ENCODE measurements at places on chromosomes 11 and 22.

- no peak for DNase-seq
Observed at GRCh38 chr11:36605221-36606216, 7.5 kb upstream of the RAG2 start.

GRCh38 chr11:19777039-19777376 lies 64.4 kb downstream of the NAV2 start:
- DNase-seq, result no peak

DNA sequence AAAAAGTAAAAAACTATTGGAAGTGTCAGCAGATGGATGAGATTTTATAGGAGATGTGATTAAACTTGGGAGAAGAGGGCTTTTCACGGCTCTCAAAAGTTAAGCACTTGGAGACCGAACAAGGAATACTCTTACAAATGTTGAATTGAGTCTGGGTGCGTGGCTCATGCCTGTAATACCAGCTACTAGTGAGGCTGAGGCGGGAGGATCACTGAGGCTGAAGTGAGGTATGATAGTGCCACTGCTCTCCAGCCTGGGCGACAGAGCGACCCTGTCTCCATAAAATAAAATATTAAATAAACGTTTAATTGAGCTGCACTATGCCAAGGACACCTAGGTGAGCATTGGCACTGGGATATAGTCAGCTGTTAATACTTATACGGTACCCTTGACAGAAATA lies 1.9 kb downstream of the CEP57 start:
- DNase-seq, result no peak

- no peak for DNase-seq
Observed at GRCh38 chr11:36271794-36272407, 17.3 kb downstream of the COMMD9 start.

DNA sequence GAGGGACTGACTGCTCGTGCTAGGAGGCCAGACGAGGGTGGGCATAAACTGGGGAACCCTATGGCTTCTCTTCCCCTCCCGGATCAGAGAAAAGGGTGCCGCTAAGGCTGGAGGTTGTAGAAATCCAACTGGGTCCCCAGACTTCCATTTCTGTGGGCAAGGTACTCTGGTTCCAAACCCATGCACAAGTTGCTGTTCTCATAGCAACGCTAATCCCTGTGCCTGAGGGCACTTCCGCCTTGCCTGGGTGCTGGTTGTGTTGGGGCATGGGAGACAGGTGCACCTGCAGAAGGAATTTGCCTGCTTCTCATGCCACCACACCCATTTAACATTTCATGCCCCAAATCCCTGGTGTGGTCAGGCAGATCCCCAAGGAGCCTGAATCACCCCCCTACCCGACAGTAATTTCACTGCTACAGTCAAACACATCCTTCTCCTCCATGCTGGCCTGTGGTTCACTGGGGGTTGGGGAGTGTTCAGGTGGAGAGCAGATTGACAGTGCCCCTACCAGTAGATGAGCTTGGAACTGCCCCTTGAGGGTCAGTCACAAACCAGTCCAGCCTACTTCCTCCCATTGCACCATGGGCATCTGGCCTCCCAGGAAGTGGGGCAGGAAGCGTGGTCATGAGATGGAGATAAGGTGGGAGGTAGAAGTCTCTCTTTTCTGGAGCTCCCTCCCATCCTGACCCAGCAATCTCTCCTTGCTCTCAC lies 1.2 kb downstream of the C2CD2L start:
- no peak for DNase-seq

DNA sequence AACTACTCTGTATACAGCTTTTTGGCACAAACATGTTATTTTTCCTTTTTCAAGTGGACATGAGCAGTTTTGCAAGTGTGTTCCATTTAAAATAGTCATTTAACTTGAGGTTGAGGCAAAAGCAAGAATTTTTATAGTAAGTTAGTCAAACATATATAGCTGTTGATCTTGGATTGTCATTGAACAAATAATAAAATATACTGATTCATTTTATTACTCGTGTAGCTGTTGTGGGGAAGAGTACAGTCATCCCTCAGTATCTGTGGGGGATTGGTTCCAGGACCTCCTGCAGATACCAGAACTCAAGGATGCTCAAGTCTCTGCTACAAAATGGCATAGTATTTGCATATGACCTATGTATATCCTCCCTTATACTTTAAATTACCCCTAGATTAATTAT lies 45.3 kb downstream of the EXT2 start:
- no peak for DNase-seq

GRCh38 chr11:28878025-28878424 lies 769.8 kb downstream of the METTL15 start:
- DNase-seq, result peak; percentile 32

- no peak for DNase-seq
Observed at GRCh38 chr11:107598225-107599139, 7.5 kb downstream of the ELMOD1 start.

DNA sequence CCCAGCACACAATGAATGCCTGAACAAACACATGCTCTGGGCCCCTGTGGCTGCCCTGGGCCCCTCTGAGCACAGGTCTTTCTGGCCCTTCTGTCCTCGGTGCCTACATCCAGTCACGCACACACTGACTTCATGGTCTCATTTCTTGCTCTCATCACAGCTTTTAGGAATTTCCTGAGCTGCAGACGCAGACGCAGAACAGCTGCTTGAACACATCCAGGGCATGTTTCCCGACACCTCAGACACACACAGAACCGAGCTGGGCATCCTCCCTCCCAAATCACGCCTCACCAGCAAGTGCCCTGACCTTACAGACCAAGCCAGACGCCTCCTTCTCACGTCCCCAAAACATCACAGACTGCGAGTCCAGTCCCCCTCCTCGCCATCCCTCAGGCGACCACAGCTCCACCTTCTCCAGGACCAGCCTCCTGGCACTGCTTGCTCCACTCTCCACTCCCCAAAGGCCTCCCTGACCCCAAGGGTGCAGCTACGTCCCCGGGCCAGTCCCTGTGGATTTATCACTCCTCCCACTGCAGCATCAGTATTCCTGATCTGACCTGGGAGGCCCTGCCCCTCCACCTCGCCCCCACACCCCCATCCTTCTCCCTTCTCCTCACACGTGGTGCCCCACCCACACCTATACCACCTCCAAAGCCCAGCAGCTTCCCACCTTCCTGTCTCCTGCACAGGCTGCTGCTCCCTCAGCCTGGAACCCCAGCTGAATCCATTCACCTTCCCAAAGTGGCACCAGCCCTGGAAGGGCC lies 12.9 kb downstream of the SIRT3 start:
- DNase-seq, result no peak

DNA sequence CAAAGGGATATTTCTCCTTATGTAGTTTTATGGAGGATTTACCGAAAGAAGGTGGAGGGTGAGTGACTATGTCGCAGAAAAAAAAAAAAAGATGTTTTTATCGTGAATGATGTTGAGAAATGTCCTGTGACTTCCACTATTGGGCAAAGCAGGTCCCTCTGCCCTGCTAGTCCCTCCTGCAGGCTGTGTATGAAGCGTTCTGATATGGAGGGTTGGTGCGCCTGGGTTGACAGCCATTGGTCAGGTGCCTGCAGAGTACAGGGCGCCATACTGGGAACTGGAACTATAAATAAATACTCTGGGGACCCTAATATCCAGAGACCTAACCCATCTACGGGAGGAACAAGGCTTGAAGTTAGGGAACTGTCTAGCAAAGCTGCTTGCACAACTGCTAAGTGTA lies 1.5 kb downstream of the IL17RA start:
- DNase-seq, result no peak

- no peak for DNase-seq
Observed at GRCh38 chr11:122393209-122393860, 262.2 kb upstream of the UBASH3B start.

GRCh38 chr11:72091292-72091691 lies 10.6 kb downstream of the LRRC51 start:
- peak; percentile 57 for DNase-seq

DNA sequence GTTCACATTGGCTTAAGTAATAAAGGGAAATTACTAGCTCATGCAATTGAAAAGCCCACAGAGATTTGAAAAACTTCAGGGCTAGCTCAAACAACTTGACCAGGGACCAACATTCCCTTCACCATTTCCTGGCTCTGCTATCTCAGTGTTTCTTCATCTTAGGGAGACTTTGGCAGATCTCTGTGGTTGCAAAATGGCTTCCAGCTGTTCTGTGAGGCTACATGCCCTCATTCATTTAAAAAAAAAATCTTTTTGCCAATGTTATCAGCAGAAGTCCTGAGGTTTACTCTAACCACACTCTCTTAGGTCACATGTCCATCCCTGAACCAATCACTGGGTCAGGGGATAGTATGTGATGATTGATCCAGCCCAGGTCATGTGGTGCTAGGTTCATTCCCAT lies 13.9 kb upstream of the RASSF10 start:
- DNase-seq, result peak; percentile 86

DNA sequence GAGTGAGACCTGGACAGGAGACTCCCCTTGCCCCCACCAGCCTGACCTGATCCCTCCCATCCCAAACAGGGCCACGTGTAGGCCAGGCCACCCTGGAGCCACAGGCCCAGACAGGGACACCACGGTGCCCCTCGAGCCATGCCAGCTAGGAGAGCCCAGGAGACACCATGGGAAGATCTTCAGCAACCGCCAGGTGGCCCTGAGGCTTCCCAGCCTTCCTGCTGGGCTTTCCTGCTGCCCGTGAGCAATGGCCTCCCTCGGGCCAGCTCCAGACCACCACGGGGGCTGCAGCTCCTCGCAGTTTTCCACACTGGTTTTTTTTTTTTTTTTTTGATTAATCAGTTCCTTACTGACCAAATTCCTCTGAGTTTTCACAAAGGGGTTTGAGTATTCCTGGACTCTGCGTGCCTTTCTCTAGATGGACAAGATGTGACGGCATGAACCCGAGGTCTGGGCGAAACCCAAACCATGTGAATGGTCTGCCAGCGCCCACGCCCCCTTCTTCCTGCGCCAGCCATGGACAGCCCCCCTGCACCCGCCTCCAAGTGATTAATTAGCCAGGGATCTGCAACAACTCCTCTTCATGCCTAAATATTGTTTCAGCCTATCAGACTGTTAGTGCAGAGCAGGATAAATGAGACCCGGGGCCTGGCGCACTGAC lies 40.9 kb downstream of the TBX1 start:
- peak; percentile 34 for DNase-seq

DNA sequence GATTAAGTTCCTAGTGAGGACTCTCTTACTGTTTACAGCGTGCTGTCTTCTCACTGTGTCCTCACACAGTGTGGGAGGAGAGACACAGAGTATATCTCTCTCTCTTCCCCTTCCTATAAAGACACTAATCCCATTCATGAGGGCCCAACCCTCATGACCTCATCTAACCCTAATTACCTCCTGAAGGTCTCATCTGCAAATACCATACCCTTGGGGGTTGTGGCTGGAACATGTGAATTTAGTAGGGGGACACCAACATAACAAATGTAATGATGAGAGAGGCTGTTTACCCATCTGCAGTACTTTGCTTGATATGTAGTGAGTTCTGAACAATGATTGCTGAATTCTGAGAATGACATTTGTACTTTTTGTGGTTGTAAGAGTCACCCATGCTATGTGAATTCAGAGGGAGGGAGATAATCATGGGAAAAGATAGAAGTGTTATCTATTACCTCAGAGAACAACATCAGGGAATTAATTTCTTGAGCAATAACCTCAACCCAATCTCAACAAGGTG lies 4.9 kb upstream of the OR52W1 start:
- DNase-seq, result no peak

DNA sequence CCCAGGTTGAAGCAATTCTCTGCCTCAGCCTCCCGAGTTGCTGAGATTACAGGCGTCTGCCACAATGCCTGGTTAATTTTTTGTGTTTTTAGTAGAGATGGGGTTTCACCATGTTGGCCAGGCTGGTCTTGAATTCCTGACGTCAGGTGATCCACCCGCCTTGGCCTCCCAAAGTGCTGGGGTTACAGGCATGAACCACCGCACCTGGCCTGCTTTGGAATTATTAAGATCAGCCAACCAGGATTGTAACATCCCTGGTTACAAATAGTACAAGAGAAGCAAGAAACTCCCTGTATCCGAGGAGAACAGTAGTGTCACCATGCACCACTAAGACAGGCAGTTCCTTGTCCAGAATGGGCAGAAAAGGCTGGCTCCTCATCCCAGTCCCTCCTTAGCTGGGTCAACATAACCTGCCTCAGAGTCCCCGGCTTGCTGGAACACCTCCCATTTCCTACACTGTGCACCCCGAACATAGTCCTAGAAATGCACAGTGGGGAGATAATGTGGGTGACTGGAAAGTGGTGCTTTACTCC lies 77.2 kb upstream of the INCENP start:
- no peak for DNase-seq

DNA sequence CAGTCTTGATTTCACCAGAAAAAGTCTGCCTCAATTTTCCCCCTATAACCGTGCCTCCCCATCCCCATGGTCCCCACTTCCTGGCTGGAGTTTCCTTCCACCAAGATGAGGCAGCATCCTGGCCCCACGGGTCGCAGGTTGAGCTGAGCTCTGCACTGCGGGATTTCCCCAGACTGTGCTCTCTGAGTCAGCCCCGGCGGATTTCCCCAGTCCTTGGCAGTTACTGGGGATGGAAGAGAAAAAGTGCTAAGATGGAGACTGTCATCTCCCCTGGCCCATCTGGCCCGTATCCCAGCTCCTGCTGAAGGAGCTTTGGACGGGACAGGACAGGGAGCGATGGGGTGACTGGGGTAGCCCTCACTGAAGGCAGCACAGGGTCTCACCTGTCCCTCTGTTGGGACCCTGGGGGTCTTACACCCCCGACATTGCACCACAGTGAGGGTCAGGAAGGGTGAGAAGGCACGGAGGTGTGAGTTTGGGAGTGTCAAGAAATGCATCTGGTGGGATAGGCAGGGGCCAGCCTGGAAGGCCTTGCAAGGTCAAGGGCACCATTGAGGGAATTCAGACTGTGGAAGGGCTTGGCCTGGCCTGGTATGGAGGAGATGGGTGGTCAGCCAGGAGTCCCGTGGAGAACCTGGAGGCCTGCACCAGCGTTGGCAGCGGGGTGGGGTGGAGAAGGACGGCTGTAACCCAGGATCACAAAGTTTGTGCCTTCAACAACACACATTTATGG lies 36.5 kb downstream of the NADSYN1 start:
- DNase-seq, result no peak

DNA sequence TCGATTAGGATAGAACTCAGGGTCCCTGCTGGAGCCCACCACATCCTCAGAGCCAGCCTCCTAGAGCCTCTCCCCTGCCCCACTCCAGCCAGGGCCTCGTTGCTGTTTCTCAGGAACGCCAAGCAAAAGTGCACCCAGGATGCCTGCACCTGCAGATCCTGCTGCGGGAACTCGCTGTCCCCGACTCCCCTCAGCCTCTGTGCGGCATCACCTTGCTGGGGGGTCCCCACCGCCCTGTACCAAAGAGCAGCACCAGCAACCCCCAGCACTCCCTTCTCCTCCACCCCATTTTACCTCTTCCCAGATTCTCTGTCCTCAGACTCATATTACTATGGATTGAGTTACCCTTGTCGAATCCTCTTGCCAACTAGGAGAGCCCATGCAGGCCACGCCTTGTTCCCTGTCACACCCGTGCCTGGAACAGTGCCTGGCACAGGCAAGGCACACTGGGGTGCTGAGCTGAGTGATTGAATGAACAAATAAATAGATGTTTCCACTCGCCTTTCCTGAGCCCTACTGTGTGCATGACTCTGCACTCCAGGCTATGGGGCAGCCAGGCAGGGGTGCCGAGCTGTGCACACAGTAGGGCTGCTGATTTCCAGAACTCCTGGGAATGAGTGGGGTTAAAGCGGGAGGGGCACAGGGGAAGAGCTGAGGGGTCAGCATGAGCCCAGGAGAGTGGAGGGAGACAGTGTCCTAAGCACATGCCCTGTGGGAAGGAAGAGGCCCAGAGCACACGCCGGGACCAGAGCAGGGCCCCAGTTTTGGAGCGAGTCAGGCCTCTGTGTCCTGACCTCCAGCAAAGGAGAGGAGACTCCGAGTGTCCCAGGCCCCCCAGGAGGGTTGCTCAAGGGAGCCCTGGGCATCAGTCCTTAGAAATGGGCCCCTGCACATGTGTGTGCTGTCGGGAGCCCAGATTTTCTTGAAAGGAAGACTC lies 44.3 kb downstream of the LINC01488 start:
- no peak for DNase-seq

Measured in fibroblast of gingiva (primary cell).